ENCODE measurements at places on chromosomes 1 and 21.

- DNase-seq, result no peak
These were observed 59.1 kb downstream of the FOXO6 start for GRCh38 chr1:41420351-41420750.

DNA sequence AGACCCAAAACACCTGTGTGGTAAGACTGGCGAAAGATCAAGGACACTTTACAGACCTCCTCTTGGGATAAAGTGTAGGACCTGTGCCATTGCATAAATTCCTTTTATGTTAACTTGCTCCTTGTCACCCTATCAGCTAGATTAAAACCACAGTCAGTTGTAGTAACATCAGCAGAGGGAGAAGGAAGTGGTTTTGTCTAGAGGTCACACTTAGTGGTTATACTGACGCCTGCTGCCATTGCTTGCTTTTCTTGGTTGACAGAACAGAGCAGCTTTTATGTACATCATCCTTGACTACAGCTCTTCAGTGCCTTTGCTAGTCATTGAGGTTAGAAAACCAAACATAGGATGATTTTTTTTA, 101.4 kb downstream of the PBX1 start:
- DNase-seq, result peak; percentile 30

DNA sequence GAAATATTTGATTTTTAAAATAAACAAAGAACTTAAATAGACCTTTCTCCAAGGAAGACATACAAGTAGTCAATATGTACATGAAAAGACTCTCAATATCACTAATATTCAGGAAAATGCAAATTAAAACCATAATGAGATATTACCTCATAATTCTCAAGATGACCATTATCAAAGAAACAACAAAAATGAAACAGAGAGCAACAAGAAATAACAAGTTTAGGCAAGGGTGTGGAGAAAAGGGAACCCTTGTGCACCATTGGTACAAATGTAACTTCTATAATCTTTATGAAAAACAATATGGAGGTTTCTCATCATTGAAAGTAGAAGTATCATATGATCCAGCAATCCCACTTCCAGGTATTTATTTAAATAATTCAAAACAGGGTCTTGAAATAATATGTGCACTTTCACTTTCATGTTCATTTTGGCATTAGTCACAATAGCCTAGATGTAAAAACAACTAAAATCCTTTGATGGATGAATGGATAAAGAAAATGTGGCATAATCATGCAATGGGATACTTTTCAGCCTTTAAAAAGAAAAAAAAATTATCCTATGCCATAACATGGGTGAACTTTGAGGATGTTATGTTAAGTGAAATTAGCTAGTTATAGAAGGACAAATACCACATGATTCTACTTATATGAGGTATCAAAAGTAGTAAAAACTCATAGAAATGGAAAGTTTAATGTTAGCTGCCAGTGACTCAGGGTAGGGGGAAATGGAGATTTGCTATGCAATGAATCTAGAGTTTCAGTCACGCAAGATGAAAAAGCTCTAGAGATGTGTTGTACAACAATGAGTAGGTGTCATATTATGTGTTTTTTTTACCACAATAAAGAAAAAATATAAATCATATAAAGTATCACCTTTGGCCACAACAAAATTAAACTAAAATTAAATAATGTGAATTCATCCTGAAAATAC, 114.5 kb upstream of the LYPLAL1 start:
- peak; percentile 27 for DNase-seq

- DNase-seq, result no peak
These were observed 48.9 kb downstream of the SLC66A1 start for GRCh38 chr1:19360843-19361610.
